Caudate nucleus (tissue), 63 donors: ENCODE measurements at places on chromosomes 4 and X.

DNA sequence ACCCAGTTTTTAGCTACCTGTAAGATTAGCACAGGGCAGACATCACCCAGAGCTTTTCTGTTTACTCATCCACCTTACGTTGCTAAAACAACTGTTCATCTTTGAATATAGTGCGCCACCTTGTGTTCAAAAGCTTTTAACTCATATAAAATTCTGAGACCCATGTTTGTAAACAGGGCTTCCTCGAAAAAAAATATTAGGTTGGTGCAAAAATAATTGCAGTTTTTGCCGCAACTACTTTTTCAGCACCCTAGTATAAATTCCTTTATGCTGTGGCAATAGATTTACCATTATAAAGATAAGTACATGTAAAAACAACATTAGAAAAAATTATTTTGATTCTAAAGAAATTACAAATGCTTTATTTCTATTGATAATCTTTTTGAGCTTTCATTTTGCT lies 147.9 kb downstream of the LRBA start:
- no peak for DNase-seq

DNA sequence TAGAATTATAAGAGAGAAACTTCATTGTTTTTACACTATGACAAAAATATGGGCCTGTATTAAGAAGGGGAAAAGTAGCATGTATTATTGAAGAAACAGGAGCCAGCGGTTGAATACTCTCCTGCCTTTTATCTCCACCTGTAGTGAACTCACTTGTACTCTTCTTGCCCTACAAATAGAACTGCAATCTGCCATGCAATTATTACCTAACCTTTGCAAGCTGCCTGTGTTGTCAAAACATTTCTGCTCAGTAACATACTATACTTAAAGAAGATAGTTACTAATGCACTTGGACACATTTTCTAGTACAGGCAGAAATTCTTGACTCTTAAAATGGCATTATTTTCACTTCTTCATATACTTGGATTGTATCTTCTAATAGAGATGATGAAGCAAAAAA lies 818.4 kb upstream of the GRID2 start:
- DNase-seq = no peak

GRCh38 chr4:62006108-62006507 lies 806.0 kb downstream of the ADGRL3 start:
- no peak for DNase-seq

DNA sequence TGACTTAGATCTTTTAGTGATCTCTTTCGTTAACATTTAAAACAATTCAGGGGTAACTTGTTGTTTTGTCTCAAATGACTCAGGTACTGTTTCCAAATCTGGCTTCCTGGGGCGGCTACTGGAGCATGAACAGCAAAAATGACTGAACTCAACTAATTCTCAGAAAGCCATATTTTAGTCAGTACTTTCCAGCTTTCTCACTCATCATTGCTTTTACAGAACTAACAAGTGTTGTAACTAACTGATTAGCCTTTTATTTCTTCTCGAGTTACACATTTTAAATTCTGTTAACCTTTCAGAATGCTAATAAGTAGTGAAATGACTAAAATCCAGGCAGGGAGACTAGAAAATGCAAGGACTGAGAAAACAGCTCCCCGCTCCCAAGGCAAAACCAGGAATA lies 55.3 kb downstream of the JADE3 start:
- DNase-seq = no peak

DNA sequence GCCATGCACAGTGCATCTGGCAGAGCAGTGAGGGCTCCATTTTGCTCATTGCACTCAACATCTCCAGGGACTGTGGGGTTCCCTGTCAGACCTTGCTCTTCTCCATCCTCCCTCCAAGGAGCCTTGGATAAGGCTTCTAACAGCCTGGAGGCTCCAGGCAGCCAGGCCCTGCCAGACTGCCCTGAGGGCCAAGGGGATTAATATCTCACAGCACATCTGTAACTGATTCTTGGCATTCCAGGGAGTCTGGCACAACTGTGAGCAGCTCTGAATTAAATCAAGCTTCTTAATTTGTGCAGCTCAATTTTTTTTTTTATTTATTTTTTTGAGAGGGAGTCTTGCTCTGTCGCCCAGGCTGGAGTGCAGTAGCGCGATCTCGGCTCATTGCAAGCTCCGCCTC lies 224.5 kb upstream of the PGRMC2 start:
- no peak for DNase-seq

GRCh38 chr4:141275834-141276233 lies 55.1 kb downstream of the ZNF330 start:
- DNase-seq = no peak

GRCh38 chrX:74371425-74372222 lies 49.7 kb upstream of the SLC16A2 start:
- DNase-seq = no peak

DNA sequence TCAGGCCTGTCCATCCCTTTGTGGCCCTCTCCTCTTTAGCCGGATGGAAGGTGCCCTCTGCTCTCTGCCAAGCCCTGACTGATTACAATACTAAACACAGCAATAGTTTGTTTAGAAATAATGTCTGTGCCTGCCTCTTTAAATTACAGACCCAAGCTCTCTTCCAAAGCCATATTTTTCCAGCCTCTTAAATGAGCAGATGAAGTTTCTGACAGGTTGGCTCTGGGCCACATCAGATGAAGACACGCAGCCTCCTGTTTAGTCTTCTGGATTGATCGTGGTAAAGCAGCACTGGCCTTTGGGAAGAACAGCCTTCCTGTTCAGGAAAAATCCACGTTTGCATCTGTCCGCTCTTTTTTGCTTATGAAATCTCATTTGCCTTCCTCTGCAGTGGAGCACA lies 133.6 kb downstream of the CPE start:
- DNase-seq = no peak

GRCh38 chrX:146956760-146957159 lies 142.2 kb upstream of the CXorf51A start:
- DNase-seq = no peak

DNA sequence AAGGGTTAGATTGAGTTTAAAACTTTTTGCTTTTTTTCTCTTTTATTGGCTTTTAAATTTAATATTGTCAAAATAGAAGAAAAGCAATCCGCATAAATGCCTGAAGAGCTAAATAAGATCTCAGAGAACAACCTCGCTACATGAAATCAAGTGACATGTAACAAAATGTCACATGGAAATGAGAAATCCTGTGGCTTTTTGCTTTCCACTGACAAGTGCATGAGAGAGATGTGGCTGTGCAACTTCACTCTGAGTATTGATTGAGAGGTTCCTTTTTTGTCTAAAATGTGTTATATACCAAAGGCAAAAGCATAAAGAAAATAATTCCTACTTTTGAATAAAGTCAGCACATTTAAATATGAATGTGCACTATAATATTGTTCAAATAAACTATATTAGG lies 263.5 kb downstream of the MAPK10 start:
- no peak for DNase-seq

DNA sequence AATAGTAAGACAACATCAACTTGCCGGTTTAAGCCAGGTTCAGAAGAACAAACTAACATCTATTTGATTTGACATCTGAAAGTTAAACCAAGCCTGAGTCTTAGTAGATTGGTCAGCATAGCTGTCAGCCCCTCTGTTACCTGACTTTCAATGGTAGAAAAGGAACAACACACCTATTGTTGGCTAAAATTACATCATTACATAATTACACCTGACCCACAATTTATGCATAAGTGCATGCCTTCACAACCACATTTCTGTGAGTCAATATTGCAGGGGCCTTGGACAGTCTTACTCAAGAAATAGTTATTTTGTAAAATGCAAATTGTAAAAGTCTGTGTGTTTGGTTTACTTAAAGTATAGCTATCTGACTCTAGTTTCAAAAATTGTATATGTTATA lies 36.2 kb downstream of the EGFL6 start:
- DNase-seq = no peak

DNA sequence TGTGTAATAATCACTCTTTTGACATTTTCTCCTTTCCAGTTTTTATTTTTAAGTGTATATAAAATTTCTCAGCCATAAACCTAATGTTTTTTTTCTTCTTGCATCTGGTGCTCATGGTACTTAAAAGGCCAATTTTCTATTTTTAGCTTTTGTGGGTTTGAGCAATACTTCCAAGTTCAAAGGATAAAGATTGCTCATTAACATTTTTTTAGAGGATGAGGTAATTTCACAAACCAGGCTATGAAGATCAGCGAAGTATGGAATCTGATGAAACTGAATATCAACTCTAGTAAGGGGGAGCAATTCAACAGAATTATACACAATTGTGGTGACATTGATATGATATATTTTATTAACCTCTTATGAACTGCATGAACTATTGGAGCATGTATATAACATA lies 25.8 kb upstream of the KLHL34 start:
- no peak for DNase-seq

DNA sequence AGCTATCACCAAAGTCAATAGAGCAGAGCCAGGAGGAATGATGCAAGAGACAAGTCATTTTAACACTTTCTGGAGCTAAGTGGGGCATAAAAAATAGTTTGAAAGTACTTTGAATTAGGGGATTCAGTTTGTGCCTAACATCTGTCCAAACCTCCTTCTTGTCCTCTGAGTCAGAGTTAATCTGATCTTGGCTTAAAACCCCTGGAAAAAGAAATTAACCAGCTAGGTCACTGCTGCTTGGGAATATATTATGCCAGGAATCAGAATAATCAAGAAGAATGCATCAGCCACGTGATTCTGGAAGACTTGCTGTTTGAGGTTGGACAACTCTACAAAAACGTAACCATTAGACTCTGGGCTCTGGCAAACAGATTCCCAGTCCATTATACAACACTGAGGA lies 45.3 kb upstream of the EDA2R start:
- no peak for DNase-seq

DNA sequence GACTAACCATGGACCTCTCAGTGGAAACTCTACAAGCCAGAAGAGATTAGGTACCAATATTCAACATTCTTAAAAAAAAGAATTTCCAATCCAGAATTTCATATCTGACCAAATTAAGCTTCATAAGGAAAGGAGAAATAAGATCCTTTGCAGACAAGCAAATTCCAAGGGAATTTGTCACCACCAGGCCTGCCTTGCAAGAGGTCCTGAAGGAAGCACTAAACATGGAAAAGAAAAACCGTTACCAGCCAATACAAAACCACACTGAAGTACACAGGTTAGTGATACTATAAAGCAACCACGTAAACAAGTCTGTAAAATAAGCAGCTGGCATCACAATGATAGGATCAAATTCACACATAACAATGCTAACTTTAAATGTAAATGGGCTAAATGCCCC lies 156.6 kb downstream of the FAM13A start:
- DNase-seq = no peak

DNA sequence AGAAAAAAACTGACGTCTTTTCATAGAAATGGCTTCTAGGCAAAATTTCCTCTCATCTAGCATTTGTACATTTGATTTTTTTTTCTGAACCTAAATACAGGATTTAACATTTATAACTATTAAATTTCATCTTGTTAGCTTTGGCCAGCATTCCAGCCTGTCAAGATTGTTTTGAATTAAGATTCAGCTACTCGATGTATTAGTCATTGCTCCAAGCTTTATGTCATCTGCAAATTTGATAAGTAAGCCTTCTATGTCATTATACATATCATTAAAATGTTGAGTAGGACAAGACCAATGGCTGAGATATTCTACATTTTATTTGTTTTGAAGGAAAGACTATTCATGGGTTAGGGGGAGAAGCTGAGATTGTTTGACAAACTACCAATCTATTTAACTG lies 46.7 kb downstream of the DDX53 start:
- no peak for DNase-seq

DNA sequence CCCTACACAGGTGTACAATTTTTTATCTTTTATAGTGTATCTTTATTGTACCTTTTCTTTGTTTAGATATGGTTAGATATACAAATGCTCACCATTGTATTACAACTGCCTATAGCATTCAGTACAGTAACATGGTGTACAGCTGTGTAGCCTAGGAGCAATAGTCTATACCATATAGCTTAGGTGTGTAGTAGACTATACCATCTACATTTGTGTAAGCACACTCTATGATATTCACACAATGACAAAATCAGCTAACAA lies 80.3 kb downstream of the FAM13A start:
- no peak for DNase-seq

GRCh38 chr4:33537527-33537926 lies 2706.8 kb downstream of the ARAP2 start:
- DNase-seq = no peak

GRCh38 chr4:48557478-48557877 lies 67.4 kb downstream of the ZAR1 start:
- DNase-seq = no peak

- no peak for DNase-seq
Measured at GRCh38 chr4:6498511-6499237, 26.3 kb upstream of the PPP2R2C start.

DNA sequence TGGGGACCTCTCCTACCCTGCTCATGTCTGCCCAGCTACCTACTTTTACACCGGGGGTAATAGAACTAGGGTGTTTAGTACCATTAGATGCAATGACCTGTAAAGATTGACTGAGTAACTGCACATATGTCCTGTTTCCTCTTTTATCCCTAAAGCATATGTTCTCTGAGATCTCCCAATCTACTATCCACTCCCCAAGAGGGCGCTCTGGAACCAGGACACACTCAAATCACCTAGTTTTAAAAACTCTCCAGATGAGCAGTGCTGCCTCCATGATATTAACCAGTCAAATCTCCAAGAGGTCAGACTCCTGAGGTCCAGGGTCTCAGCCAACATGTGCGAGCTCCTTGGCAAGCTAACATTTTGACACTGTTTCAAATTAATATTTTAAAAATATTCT lies 87.0 kb upstream of the TSPAN5 start:
- no peak for DNase-seq

DNA sequence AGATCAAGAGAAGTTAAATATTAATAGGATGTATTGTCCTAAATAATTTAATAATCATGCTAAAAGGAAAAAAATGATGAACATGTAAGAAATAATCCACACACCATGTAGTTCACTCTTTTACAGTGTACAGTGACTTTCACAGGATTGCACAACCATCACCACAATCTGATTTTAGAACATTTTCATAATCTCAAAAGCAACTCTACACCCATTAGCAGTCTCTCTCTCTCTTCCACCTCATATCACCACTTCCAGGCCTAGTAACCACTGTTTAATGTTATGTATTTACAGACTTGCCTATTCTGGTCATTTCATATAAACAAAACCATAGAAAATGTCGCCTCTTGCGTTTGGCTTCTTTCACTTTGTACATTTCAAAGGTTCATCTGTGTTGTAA lies 153.4 kb downstream of the FSTL5 start:
- DNase-seq = no peak

DNA sequence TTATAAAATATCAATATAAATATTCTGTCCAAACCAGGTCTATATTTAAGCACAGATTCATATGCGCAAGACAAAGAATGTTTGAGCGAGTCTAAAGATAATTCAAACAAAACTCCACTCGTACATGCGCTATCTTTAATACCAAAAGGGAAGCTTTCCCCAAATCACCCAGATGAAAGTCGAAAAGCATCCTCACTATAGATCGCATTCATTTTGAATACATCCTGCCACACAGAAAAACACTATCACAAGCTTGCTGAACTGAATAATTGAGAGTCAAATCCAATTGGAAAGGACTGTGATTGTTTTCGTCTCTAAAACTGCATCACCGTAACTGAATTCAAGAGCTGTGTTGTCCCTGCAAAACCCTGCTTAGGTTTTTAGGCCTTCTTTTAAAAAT lies 685 bp downstream of the TASL start:
- no peak for DNase-seq
